Right renal pelvis (tissue), 4 donors: ENCODE measurements at places on chromosomes 6 and 20.

DNA sequence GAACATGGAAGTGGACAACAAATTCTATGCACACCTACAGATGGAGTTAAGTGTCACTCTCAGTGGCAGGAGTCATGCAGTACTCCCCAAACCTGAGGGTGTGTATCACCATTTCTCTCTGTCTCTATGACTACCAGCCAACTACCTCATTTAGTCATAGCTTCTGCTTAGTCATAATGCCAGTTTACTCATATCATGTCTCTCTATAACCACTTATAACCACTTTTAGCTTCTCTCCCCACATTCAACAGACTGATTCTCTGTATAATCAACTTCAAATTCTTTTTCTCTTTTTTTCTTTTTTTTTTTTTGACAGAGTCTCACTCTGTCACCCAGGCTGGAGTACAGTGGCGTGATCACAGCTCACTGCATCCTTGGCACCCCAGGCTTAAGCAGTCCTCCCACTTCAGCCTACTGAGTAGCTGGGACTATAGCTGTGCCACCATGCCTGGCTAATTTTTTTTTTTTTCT is 13.8 kb upstream of the GTF3C6 start:
- no peak for DNase-seq

DNA sequence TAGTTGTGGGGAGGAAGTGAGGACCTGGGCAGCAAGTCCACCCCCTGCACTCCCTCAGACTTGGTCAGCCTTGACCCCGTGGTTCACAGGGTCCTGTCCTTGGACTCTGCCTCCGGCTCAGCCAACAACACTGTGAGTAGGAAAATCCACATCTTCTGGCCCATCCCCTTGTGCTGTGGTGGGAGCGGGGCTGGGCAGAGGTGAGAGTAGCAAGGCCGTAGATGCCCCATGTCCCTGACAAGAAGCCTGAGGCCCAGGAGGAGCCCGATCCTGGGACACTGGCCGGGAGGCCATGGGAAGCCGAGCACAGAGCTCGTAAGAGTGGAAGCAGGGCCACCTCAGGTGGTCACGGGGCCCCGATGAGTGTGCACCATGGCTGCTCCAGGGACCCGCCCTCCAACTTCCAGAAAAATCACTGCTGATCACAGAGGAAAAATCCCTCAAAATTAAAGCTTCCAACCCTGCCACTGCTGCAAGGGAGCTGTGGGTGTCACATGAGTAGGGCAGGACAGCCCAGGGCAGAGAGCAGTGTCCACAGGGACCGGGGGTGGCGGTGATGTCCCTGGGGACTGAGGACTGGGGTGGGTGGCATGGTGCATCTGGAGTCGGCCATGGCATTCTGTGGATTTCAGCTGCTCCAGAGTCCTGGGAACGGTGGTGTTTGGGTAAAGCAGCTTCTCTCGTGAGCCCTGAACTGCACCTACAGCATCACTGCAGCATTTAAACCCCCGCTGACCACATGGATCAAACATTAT is 189.4 kb downstream of the DLL1 start:
- no peak for DNase-seq

DNA sequence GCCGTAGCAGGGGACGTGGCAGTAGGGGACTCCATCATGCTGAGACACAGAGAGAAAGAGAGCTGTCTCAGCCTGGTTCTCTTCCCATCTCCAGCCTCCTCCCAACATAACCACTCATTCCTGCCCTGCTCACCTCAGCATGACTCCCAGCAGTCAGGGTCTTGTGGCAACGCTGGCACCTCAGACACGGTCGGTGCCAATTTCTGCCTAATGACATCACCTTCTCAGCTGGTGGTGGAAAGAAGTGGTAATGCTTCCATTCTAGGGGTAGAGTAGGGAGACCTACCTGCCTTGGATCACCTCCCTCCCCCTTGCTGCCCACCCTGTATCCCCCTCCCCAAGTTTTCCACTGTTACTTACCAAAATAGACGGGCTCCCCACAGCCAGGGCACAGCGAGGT is 2.5 kb downstream of the CRIP3 start:
- DNase-seq = no peak

GRCh38 chr20:10481676-10482075 is 46.6 kb downstream of the SLX4IP start:
- DNase-seq = no peak

DNA sequence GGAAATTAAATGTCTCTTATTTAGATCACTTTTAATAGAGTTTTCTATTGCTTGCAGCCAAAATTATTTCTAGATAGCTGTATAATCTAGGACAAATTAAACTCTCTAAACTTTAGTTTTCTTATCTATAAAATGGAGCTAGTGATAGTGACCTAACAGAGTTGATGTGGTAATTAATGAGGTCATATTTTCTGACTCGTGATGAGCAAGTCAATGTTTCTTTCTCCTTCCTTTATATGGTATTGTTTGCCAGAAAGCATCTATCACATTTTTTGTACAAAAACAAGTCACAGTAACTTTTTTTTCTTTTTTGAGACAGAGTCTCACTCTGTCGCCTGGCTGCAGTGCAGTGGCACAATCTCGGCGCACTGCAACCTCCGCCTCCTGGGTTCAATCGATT is 267.7 kb downstream of the FARS2 start:
- DNase-seq = no peak

DNA sequence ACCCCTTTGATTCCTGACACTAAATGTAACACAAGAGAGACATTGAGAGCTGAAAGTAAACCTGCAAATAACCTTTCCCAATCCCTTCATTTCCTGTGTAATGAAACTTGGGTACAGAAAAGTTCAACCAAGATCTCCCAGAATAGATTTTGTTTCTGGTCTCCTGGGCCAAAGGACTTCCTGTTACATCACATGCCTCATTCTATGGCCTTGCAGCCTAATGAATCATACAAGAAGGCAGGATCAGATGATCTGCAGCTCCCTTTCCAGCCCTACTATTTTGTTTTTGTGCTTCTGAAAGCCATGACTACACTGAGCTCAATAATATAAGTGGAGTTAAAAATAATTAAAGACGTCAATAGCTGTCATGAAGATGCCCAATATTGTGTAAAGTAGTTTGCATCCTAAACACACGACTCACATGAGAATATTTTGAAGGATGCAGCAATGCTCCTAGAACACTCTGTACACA is 73.4 kb upstream of the NOX3 start:
- DNase-seq = no peak

- no peak for DNase-seq
Measured at GRCh38 chr6:161137839-161138542, 135.9 kb downstream of the AGPAT4 start.

DNA sequence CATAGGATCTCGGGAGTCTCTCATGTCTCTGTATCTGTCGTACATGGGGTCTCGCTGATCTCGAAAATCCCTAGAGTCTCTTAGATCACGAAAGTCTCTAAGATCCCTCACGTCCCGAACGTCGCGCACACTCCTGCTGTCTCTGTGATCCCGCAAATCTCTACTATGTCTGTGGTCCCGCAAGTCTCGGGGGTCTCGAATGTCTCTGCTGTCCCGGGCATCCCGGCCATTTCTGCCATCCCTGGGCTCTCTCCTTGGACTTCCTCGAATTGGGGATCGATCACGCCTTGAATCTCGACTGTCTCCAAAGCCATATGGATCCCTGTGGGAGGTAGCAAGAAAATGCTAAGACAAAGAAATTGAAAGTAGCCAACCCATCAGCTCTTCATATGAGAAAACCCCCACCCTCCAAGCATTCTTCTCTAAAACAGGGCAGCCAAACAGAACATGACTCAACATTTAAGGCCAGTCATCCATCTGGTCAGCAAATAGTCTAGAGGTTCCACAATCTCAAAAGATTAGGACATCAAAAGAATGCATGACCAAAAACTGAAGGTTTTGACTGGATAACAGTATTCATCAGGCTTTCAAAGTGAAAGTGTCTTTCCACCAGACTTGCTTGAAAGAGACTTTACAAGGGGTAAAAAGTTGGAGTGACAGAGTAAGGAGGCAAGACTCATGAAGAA is 19.4 kb downstream of the NCOA5 start:
- no peak for DNase-seq

DNA sequence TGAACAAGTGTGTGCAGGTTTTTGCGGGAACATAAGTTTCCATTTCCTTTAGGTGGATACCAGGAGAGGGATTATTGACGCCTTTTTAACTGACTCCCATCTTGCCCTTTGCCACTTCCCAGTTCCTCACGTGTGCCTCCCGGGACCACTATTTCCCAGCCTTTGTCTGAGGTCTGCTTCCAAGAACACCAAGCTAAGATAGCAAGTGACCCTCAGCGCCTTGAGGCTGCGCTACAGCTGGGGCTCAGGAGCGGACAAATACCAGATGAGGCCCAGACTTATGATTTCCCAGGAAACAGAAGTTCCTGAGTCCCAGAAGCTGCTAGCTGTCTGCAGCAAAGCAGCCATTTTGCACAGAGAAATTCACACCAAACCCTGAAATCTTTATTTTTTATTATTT is 216.7 kb downstream of the SYNDIG1 start:
- DNase-seq = no peak

DNA sequence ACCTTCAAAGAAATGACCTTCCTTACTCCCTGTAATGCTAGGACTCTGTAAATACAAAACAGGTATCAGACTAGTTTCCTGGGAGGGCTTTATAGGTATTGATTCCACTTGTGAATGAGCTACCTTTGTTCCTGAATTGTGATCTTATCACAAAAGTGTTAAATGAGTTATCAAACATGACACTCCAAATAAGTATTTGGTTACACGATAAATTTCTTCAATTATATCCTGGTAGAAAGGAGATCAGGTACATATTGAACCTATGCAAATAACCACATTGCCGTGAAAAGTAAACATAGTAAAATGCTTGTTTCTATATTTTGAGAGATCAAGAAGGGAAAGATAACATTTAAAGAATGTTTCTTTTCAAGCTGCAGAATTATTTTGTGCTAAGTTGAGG is 285.3 kb downstream of the HIVEP2 start:
- no peak for DNase-seq

- DNase-seq = no peak
Measured at GRCh38 chr20:3697588-3698305, 14.7 kb downstream of the SIGLEC1 start.

DNA sequence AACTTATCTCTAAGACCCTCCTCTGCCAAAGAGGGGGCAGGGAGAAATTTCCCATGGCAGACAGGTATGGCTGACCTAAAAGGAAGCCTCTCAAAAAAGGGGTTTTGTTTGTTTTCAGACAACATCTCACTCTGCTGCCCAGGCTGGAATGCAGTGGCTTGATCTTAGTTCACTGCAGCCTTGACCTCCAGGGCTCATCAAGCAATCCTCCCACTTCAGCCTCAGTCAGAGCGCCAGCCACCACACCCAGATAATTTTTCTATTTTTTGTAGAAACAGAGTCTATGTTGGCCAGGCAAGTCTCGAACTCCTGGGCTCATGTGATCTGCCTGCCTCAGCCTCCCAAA is 3.8 kb downstream of the EZR start:
- no peak for DNase-seq

- no peak for DNase-seq
Measured at GRCh38 chr6:9576521-9576920, 838.4 kb downstream of the TFAP2A start.

- DNase-seq = no peak
Measured at GRCh38 chr6:156779206-156780094, 2.3 kb downstream of the ARID1B start.

DNA sequence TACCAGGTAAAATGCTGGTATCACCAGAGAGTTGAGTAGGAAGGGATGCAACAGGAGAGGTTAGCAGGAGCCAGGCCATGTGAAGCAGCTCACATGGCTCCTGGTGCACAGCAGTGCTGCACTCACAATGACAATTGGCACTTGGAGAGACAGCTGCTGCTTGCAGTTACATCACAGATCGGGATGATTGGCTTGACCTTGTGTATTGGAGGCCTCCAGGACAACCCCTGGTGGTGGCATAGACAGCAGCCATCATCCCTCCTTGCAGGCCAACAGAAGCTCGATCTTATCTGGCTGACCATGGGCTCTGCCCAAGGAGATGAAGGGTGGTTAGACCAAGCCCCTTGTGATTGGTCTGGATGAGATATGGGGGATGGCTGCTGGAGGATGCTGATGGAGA is 73.0 kb downstream of the EYA2 start:
- DNase-seq = no peak

GRCh38 chr6:34383161-34383631 is 9.3 kb downstream of the NUDT3 start:
- no peak for DNase-seq

GRCh38 chr20:43681991-43682410 is 15.1 kb downstream of the MYBL2 start:
- no peak for DNase-seq

GRCh38 chr6:9178071-9178470 is 742.7 kb upstream of the SLC35B3 start:
- no peak for DNase-seq

DNA sequence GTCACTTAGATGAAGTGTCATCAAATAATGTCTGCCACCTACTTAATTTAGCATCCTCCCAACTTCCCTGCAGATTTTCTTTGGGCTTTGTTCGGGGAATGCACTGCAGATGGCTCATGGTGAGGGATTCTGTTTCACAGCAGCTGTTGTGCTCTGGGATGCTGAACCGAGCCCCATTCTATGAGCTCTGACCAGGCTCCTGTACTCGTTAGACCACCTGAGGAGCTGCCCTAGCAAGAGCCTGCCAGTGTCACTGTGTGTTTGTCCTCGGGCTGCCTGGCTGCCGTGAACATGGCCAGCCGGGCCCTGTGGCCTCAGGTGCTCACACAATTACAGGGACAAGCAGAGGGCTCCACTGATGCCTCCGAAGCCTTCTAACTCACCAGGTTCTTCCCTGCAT is 238.8 kb upstream of the ECI2 start:
- DNase-seq = no peak

DNA sequence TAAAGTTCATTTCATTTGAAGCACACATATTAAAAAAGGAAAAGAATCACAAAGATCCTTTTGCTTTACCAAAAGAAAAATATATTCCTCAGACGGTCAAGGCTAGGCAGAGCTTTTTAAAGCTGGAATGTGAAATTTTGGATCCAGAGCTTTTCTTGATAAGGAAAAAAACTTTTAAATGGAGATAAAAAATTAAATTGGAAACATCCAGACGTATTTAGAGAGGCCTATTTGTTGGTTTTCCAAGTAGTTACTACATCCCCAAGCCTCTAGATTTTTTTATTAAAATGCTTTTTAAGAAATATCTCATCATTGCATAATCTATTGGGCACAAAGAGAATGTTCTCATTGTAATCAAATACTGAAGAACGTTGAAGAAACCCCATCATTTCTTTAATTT is 385.7 kb upstream of the CITED2 start:
- no peak for DNase-seq

DNA sequence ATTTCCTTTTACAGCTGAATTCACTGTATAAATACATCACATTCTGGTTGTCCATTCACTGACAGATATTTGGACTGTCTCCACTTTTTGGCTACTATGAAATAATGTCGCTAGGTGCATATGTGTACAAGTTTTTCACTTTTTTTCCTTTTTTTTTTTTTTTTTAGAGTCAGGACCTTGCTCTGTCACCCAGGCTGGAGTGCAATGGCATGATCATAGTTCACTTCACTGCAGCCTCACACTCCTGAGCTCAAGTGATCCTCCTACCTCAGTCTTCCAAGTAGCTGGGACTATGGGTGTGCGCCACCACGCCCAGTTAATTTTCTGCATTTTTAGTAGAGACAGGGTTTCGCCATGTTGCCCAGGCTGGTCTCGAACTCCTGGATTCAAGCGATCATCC is 13.3 kb downstream of the CSNK2A1 start:
- DNase-seq = no peak

- peak; percentile 8 for DNase-seq
Measured at GRCh38 chr6:38755207-38755606, 40.1 kb downstream of the DNAH8 start.
